ENCODE measurements at places on chromosomes 11 and 22.

DNA sequence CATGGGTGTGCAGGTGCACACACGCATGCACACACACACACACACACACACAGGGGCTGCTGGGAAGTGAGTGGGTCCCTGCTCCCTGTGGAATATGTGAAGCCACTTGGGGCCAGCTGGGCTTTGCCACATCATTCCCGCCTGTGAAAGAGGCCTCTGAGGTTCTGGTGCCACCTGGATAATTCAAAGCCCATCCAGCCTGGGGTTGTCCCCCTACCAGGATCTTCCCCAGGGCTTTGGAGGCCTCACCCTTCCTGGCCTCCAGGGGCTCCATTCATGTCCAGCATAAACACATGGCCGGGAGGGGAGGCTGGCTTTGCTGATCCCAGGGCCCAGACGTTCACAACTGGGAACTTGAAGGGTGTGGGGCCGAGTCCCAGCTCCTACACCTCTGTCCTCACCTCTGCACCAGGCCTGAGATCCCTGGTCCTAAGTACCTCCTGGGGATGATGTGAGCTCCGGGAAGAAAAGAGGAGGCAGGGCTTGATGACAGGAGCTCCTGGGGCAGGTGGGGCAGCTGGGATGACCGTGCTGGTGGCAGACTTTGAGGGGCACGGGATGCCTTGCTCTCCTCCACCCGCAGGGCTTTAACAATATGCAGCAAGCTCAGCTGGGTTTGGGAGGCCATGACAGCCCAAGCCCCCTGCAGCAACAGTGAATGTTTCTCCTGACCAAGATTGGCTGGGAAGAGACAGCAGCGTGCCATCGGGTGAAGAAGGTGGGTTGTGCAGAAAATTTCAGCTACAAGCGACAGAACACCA, 14.2 kb downstream of the LINC01488 start:
- DNase-seq: no peak

- DNase-seq: no peak
Observed at GRCh38 chr11:94305146-94305545, 766 bp downstream of the IZUMO1R start.

- no peak for DNase-seq
Observed at GRCh38 chr11:116070520-116070919, 566.3 kb upstream of the CADM1 start.

DNA sequence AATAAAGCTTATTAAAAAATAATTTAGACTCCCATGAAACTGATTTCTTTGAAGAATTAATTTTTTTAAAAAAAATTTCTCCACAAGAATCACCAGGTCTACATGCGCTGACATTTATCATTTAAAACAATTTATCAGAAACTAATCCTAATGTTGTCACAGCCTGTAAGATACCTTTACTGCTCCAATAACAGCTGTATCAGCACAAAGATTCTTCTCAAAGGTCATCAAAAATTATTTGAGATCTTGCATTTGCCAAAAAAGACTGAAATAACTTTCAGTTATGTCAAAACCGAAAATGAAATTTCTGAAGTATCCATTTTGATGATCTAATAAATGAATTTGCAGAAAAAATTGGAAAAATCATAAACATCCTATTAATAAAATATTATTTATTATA, 8.1 kb downstream of the KRTAP5-5 start:
- no peak for DNase-seq

- no peak for DNase-seq
Observed at GRCh38 chr22:41565403-41566054, 4.7 kb downstream of the CSDC2 start.

DNA sequence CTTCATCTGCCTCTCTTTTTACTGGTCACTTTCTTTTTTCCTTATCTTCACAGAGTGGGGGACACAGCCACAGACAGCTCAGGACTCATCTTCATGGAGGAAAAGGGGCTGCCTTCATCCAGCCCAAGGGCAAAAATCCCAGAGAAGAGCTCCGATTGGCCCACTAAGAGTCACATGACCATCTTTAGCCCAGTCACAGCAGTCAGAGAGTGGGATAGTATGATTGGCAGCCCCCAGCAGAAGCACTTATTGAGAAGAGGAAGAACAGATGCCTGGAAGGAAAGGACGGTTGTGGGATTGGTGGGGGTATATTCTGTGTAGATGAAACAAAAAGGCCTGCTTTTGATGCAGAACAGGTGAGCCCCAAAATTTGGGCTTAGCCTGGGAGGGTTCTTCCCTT, 77.8 kb downstream of the MN1 start:
- DNase-seq: no peak

GRCh38 chr22:18999008-18999407, 62.9 kb upstream of the PRODH start:
- DNase-seq: no peak

DNA sequence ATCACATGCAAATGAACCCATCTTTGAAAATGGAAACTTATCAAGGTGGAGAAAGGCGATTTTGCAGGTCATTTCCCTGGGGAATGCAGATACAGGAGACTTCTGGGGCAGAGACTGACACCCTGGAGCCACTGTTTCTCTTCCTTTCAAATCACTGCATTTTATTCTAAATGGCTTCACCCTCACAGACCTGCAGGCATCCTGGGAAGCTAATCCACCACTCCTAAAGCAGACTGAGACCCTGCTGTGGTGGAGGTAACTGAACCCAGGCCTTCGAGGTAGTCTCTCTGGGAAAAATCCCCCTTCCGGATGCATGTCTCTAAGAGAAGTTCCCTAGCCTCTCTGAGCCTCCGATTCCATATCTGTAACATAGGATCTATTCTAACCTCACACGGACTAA, 20.9 kb upstream of the CSNK2A3 start:
- DNase-seq: no peak

DNA sequence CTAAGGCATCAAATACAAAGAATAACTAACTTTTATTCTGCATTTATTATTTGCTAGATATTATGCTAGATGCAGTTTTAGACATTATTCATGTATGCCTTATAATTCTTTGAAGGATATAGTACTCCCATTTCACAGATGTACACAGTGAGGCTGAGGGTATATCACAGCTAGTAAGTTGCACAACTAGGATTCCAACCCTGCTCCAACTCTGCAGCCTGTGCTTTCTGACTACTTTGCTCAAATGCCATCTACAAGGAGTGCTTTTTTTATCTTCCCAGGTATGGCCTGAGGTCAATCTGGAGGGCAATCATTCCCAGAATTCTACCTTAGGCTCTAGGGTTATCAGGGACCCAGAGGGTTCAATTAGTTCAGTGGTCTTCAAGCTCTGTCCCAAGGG, 28.4 kb downstream of the NUP160 start:
- DNase-seq: no peak

DNA sequence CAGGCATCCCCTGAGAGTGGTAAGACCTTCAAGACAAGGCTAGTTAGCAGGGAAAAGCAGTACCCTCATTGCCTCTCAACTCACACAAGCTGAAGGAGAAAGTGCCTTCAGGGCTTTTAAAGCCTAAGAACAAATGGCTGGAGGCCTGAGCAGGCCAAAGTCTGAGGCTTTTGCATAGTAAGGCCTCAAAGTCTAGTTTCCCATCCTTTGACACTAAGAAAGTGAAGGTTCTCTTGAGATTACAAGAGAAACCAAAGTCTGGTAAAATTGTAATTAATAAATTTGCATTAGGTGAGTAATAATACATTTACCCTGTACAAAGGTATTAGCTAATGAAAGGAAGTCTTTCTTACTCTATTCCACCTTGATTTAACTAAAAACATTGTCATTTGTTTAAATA, 47.0 kb upstream of the CCDC89 start:
- DNase-seq: no peak

- DNase-seq: no peak
Observed at GRCh38 chr11:9569588-9570164, 3.8 kb upstream of the WEE1 start.

DNA sequence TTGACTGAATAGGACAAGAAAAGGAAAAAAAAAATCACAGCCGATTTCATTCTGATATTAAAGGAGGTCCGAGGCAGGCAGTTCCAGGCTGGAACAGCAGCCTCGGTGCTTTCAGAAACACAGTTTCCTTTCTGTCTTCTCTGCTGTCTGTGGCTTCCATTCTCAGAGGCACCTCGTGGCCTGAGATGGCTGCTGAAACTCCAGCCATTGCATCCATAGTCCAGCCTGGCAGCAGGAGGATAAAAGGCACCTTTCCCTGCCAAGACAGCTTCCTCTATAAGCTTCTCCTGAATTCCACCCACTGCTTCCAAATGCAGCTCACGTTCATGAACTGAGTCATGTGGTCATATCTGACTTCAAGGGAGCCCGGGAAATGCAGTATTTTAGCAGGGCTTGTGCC, 390.5 kb downstream of the TBC1D22A start:
- DNase-seq: no peak

DNA sequence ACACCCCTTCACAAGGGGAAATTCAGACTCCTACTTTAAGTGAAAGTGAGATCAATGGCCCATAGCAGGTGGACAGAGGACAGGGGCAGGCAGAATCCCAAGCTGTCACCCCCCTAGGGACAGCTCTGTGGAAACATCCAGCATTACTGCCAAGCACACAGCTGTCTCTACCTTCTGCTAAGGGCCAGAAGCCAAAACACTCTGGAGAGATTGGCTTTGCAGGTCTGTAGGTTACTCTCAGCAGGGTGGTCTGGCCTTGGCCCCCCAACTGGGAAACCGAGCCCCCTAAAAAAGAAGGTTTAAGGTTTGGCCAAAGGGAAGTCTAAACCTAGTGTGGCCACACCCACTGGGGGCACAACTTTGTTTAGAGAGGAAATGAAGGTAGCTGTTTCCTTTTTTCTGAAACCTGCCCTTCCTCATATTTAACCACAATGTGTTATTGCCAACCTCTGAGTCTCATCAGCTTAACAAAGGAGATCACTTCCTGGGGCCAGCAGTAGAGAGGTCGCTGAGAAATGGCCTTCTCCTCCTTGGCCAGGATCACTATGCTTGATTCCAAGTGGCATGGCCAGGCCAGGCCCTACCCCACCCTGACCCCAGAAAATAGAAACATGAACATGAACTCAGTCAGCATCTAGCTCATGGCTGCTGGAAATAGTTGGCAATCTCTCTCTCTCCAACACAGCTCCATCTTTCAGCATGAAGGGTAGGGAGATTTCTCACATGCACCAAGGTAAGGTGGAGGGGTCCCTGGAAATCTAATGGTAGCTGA, 25.9 kb upstream of the SCARF2 start:
- DNase-seq: no peak

GRCh38 chr11:3218483-3219280, at the start of gene MRGPRG:
MRGPRG (minus strand) TSS chr11:3218813; CDS start chr11:3218813, 0 bp downstream.
- DNase-seq: no peak

- no peak for DNase-seq
Observed at GRCh38 chr11:96205460-96205809, 137.6 kb downstream of the MAML2 start.

DNA sequence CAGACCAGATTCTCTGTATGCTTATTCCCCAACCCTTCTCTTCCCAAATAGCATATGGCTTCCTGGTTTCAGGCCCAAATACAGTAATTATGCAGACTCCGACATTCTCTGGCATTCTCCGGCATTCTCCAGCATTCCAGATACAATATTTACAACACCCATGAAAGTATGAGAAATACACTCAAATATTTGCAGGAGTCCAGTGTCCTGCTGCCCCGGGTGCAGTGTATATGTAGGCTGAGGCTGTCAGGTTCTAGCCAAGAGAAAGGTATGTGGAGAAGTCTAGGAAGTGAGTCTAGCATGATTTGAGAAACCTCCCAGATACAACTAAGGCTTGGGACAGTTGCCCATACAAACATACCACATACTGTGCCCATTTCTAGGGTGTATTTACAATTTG, 160.7 kb downstream of the SOX6 start:
- no peak for DNase-seq

DNA sequence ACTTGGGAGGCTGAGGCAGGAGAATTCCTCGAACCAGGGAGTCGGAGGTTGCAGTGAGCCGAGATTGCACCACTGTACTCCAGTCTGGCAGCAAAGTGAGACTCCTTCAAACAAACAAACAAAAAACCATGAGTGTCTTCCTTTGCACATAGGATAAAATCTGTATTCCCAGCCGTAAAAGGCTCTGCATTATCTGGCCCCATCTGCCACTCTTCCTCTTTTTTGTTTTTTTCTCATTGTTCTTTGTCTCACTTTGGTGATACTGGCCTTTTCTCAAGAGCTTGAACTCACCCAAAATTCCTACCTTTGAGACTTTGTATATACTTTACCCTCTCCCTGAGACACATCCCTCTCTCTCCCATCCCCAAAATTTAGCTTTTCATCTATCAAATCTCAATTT, 17.6 kb downstream of the FDX1 start:
- no peak for DNase-seq

GRCh38 chr11:130151196-130151595, 8.4 kb upstream of the ST14 start:
- no peak for DNase-seq

DNA sequence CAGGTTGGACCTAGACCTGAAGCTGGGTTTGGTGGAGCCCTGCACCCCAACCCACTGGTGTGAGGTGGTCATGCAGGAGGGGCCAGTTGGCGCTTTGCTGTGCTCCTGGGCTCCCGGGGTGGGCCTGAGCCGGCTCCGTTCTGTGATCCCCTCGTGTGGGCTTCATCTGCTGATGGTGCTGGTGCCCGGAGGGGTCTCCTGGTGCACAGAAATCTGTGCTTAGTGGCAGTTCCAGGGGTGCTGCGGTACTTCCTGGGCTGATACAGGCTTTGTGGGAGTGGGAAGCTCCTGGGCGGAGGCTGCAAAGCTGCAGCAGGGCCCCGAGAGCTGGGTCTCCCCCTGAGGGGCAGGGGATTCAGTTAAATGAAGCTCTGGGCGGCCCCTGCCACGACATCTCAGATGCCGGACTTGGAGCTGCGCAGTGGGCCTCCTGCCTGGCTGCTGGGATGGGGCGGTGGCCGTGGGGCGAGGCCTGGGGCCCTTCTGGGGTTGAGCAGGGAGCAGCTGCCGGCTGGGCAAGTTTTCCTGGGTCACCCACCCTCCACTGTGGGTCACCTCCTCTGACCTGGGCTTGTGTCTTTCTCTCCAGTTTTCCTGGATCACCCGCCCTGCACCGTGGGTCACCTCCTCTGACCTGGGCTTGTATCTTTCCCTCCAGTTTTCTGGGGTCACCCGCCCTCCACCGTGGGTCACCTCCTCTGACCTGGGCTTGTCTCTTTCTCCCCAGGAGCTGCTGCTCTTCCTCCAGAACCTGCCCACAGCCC, 410.5 kb downstream of the TBC1D22A start:
- DNase-seq: no peak

- no peak for DNase-seq
Observed at GRCh38 chr11:5534046-5534445, 14.3 kb downstream of the OR52H1 start.
